ENCODE measurements at places on chromosomes 3 and 15.

GRCh38 chr3:153138276-153139210 lies 23.5 kb upstream of the RAP2B start:
- no peak for DNase-seq

DNA sequence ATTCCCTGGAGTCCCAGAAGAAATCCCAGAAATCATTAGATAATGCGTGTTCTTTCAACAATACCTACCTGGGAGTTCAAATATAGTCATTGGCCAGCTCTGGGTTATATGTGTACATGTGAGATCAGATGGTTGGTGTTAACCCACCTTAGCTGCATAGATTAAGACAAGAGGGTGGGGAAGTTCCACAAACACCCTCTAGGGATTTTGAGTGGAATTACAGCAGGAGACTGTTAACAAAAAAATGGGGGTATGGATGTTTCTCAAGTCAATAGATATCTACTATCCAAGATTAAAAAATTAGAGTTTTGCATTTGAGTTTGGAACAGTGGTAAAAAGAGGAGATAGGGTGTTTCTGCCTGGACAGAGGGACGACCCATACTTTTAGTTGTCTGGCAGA lies 282.5 kb upstream of the CNTN3 start:
- no peak for DNase-seq

- DNase-seq, result no peak
Measured at GRCh38 chr3:58829321-58830000, 162.9 kb upstream of the FAM3D start.

- DNase-seq, result no peak
Measured at GRCh38 chr3:22450786-22451400, 699.9 kb upstream of the ZNF385D start.

GRCh38 chr15:41292521-41292920 lies 39.9 kb downstream of the OIP5 start:
- DNase-seq, result no peak

- DNase-seq, result no peak
Measured at GRCh38 chr3:86968244-86968932, 22.6 kb downstream of the VGLL3 start.

DNA sequence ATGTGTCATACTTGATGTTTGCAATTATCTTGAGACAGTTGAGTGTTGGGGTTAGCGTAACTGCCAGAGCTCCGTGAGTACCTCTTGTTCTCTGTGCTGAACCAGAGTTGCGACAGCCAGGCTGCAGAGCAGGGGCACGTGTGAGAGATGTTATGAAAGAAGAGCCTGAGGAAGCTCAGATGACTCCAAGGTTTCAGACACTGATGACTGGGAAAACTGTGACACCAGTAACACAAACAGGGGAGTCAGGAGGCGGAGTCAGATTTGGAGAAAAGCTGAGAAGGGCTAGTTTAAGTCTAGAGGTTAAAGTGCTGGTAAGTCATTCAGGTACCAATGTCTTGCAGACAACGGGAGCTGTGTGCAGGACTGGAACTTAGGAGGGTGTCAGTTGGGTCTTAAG lies 45.0 kb downstream of the BLM start:
- DNase-seq, result no peak

Data from stimulated activated CD8-positive, alpha-beta memory T cell treated with anti-CD3 and anti-CD28 coated beads, Interleukin-7, amount 100 ng/mL, for 1 hour (primary cell).